ENCODE measurements at places on chromosomes 6 and 20.

GRCh38 chr6:158707821-158708195, 58.0 kb downstream of the SYTL3 start:
- DNase-seq = no peak

- no peak for DNase-seq
Measured at GRCh38 chr20:36205026-36205425, 31.3 kb upstream of the AAR2 start.

GRCh38 chr6:131651782-131652181, 14.7 kb downstream of the ENPP3 start:
- DNase-seq = no peak

GRCh38 chr20:1637755-1638154, 17.9 kb upstream of the SIRPB1 start:
- DNase-seq = no peak

- DNase-seq = no peak
Measured at GRCh38 chr6:113039005-113039404, 691.9 kb downstream of the RFPL4B start.

DNA sequence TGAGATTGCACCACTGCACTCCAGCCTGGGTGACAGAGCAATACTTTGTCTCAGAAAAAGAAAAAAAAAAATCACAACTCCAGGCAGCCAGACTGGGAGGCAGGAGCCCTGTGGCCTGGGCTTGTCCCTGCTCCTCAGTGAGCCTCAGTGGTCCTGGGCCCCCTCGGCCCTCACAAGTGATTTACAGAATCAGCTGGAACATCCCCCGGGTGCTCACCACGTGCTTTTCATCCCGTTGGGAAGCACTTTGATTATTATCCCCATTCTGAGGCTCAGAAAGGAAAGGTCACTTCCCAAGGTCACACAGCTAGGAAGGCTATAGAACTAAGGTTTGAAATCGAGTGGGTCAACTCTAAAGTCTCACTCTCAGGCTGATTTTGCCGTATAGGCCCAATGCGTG, 43.1 kb upstream of the TLDC2 start:
- no peak for DNase-seq

- DNase-seq = no peak
Measured at GRCh38 chr6:160765412-160765811, 63.4 kb downstream of the PLG start.

DNA sequence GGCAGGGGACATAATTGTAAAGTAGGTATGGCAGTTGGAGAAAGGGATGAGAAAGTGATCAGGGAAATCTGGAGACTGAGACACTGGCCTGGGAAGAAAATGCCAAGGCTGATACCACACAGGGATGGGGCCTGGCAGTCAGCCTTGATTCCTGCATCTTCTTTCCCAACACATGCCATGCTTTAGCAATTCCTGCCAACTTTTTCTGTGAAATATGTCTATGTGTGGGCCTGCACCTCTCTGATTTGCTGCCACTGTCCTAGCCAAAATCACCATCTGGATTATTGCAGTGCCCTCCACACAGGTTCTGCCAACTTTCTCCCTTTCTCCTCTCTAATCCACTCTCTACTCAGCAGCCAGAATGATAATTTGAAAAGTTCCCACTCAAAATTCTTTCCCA, 759.8 kb upstream of the CITED2 start:
- DNase-seq = no peak

- no peak for DNase-seq
Measured at GRCh38 chr6:160222491-160222890, 36.1 kb downstream of the SLC22A2 start.

DNA sequence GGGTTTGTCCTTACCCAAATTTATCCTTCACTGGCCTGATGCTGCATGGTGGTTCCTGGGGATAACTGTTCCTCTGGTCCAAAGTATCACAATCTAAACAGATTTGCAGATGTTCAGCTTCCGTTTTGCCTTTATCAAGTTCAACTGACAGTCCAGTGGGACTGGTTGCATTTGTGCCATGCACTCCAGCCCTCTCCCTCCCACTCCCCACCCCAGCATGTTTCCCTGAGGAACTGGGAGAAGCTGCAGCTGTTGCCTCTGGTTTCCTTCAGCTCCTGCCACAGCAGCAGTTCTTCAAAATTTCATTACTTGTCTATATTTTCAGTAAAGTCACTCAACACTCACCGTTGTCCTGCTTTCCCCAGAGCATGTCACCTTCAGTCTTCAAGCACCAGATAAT, 39.5 kb upstream of the KIF16B start:
- no peak for DNase-seq

DNA sequence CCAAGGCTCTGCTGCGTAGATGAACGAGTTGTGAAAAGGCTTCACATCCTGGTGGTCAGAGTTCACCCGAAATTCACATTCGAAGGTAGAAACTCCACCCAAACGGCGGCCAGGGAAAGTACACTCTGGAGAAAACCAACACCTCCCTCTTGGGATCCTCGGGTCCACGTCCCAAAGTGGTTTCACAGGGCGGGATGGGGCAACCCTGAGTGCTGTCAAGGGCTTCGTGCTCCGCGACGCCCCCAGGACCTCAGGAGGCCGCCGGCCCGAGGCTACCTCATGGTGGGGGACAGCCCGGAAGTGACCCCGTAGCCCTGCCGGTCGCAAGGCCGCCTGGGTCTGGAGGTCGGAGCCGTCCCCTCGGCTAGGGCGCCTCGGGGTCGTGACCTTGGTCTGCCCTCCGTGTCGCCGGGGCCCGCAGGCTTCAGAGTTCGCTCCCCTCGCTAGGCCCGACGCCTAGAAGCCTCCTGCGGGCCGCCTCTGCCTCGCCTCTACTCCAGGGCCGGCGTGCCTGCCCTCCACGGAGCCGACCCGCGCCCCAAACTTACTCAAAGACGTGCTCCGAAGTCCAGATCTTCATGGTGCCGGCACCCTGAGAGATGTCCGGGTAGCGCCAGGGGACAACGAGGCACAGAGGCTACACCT, at the start of gene PRELID3B:
PRELID3B (minus strand) TSS at position 636 of the 645 bp plus-strand sequence; CDS start at position 580, 56 bp downstream.
- DNase-seq = no peak

DNA sequence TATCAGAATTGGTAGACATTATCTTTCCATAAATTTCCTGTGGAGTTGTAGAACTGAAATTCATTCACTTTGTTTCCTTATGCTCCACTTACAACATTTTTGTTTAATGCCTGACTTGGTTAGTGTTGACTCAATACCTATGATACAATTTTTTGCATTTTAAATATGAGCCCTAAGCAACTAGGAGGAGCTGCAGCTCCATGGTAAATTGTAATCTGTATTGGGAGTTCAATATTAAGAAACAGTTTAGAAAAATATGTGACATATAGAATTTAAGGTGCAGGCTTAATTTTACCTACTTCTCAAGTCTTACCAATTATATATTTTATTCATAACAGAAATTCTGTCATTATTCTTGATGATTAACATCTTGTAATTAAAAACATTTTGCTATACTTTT, 868.3 kb downstream of the EYS start:
- DNase-seq = no peak

- no peak for DNase-seq
Measured at GRCh38 chr6:55511122-55511800, 67.7 kb downstream of the HMGCLL1 start.
